ENCODE measurements at places on chromosomes 5 and 9.

GRCh38 chr5:15069407-15069905 is 197.9 kb upstream of the ANKH start:
- DNase-seq = no peak

DNA sequence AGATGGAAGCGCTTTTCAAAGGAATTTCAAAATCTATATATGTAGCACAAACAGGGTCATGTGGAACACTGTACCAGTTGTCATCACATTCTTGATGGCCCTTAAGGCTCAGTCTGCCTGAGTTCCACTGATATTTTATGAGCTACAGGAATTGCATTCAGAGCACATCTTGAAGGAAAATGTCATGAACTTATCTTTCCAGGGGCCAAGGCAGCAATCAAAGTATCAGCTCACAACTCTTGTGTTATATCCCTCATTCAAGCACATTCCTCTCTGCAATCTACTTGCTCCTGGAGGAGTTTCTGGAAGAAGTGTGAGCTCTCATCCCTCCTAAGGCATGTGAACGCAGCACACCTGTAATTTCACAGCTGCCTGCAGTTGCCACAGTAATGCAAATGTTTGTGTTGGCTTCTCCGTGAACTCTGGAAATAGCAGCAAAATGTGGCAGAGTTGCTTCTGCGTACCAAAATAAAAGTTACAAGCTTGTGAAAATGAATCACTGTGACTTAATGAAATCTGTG is 89.7 kb upstream of the EQTN start:
- DNase-seq = no peak

GRCh38 chr9:76707510-76707909 is 56.7 kb upstream of the PCA3 start:
- DNase-seq = no peak

- no peak for DNase-seq
Observed at GRCh38 chr5:109951348-109951747, 261.6 kb downstream of the MAN2A1 start.

GRCh38 chr9:79057576-79057975 is 514.2 kb upstream of the TLE4 start:
- DNase-seq = no peak

DNA sequence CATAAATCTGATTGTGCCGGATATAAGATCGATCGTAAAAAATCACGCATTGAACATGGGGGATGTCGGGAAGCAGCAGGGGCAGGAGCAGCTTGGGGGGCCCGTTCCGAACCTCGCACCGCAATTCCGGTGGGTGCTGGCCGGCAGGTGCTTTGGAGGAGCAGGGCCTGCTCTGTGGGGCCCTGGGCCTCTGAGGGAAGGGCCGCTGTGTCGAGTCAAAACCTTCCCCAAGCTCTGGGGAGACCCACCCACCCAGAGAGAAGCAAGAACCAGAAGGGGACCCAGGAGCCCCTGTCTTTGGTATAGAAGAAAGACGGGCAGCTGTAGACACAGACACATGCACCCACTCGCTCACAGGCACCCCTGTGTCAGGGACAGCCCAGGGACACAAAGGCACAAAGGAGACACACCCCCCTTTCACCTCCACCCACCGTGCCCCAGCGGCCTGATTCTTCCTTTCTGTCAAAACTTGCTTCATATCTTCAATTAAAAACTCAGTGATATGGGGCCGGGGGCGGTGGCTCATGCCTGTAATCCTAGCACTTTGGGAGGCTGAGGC is 49.4 kb upstream of the ZBTB43 start:
- DNase-seq = no peak

GRCh38 chr9:289121-289520 is 74.5 kb downstream of the DOCK8 start:
- DNase-seq = no peak

- no peak for DNase-seq
Observed at GRCh38 chr9:14866200-14866749, 44.0 kb downstream of the FREM1 start.

DNA sequence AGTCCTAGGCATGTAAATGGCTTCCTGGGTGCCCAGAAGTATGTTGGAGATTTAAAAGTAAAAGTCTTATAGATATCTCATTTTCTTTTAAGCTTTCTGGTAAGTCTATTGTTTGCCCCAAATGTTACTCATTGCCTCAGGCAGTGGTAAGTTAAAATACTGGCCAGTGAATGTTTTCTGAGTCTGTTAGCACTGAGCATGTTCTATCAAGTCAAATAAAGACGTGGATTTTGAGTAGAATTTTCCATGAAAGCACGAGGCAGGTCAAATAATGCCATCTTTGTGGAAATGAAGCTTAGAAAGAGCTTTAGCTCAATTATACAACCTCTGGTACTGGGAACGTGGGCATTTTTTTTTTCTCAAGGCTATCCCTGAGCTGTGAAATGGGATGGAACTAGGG is 651.3 kb upstream of the ACO1 start:
- DNase-seq = no peak

- no peak for DNase-seq
Observed at GRCh38 chr9:100714372-100715099, 136.7 kb downstream of the CAVIN4 start.

DNA sequence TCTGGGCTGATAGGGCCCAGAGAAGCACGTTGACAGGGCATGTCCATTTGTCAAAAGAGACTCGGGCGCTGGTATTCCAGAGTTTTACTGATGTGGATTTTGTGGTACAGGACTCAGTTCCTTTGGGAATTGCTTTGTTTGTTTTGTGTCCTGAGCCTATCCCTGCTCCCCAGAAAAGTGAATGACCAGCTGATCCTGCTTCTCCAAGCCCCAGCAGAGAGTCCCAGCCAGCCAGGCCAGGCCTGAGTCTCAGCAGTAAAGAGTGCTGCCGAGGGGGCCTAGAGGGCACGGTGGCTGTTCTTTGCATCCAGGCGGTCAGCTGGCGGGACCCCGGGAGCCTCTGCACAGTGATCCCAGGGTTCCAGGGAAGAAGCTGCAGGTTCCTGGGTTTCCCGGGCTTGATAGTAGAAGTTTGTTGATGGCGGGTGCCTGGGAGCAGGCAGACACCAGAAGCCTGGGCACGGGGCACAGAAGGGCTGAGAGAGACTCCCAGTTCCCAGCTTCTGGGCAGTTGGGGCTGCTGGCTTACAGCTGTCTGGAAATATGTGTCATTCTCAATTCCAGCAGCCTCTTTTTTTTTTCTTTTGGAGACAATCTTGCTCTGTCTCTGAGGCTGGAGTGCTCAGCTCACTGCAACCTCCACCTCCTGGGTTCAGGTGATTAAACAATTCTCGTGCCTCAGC is 8.7 kb downstream of the PRDM12 start:
- DNase-seq = no peak

- DNase-seq = no peak
Observed at GRCh38 chr5:119345861-119346260, 10.0 kb upstream of the TNFAIP8 start.

- DNase-seq = no peak
Observed at GRCh38 chr9:35311891-35312639, 150.3 kb downstream of the UNC13B start.

- no peak for DNase-seq
Observed at GRCh38 chr5:123811831-123812230, 299.9 kb downstream of the CSNK1G3 start.

DNA sequence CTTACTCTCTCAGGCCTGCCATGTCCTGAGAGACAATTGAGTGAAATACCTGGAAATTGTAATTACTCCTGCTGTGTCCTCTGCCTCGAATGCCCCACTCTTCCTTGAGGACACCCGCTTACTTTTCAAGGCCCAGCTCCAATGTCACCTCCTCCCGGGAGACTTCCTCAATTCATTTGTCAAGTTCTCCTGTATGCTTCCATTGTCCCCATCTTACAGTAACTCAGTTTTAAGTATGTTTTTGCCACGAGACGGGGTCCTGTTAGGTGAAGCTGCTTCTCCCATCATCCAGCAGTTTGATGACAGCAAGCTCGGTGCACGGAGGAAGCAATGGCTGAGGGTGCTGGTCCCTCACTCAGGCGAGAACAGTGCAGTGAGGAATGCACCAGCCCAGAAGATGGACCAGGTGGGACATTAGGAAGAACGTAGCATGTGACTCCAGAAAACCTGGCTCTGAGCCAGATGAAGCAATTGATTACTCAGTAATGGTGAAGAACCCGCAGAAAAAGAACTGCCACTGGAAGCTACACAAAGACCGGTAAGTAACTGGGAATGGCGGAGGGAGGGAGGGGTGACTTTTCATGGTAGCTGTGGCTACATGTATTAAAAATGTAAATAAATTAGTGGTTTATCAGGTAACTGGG is 274.8 kb downstream of the DENND1A start:
- no peak for DNase-seq

- DNase-seq = no peak
Observed at GRCh38 chr9:11893331-11893730, 799.9 kb upstream of the TYRP1 start.

GRCh38 chr5:17482790-17483189 is 15.2 kb upstream of the TAF11L2 start:
- DNase-seq = no peak

GRCh38 chr9:83247732-83248131 is 184.8 kb upstream of the RASEF start:
- no peak for DNase-seq

DNA sequence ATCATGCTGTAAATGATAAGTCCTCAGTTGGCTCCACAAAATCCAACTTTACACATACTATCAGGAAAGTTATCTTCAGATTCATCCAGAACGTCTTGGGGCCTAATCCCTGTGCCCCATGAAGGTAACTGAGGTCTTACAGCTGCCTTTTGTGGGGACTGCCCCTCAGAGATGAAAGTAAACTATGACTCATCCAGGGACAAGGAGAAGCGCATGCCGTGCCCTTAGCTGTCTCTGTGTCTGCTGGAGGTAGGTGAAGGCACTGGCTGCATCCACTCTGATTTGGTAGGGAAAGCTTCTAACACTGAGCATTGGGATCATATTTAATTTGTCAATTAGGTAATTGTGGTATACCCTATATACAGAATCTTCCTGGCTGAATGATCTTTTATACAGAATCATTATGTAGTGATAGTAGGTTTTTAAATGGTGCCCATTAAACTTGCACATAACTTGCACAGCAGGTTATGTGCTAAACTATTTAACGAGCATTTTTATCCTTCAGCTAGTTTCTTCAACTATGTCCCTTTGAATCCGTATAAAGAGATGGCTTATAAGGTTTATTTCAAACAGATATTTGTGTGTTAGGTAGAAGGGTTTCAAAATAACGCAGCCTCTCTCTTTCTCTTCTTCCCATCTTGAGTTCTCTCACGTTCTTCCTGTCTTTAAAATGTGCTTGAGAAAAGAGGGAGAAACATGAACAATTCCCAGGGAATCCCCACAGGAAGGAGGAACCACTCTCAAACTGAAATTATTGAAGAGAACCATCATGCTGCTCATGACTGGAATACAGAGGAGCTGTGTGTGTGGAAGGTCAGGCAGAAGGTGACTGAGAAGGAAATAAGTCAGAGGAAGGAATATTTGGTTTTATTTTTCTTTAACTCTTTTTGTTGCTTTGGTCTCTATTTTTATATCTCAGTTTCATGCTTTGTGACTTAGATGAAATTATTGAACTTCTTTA is 250.9 kb downstream of the CD180 start:
- DNase-seq = no peak

GRCh38 chr5:133514456-133514855 is 97.9 kb downstream of the FSTL4 start:
- no peak for DNase-seq

GRCh38 chr9:34346873-34347799 is 17.8 kb downstream of the NUDT2 start:
- no peak for DNase-seq

- no peak for DNase-seq
Observed at GRCh38 chr9:119951591-119951990, 582.4 kb upstream of the BRINP1 start.

- DNase-seq = no peak
Observed at GRCh38 chr5:170747357-170747756, 36.2 kb upstream of the GABRP start.

- DNase-seq = no peak
Observed at GRCh38 chr5:161001604-161002003, 149.6 kb upstream of the ATP10B start.

DNA sequence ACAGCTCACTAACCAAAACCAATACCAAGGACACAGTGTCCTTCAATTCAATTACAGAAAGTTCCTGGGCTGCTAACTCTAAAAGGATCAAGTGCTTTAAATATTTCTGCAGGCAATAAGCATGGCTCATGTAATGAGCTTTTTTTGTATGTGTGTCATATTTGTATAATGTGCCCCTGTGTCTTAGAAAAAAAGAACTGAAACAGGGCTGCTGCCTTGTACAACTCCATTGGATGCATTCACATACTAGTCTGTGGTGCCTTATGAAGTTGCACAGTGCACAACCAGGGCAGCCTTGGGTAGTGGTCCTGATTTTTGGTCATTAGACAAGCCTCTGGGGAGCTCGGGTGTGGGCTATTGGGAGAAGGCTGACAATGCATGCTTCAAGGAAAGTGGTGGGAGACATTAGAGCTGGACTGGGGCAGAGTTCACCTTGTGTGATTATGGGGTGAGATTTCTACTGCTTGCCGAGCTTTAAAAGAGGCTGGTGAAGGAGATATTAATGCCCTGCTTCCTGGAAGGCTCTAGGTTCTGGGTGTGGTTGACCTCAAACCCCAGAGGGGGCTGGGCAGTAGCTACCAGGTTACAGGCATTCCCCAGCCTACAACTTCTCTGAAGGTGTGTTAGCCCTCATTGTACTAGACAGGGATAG is 3.6 kb upstream of the CPEB4 start:
- no peak for DNase-seq

DNA sequence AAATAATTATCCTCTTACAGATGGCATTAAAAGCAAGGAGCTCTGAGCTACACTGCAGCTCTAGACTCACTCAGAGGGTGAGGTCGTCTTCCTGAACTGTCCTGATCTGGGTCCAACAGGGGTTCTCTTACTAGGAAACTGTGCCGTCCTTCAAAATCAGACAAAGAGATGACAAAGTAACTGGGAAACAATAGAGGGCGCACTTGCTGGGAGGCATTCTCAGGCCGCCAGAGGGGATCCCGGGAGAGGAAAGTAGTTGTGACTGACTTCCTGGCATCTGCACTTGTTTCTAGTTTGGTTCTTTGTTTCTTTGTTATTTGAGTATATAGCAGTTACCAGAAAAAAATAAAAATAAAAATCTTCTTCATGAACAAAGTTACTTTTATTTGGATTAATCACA is 142.9 kb upstream of the MSX2 start:
- no peak for DNase-seq

- no peak for DNase-seq
Observed at GRCh38 chr5:146756546-146756945, 122.0 kb downstream of the PPP2R2B start.

GRCh38 chr9:37035648-37036370 is 1.7 kb upstream of the PAX5 start:
- no peak for DNase-seq

DNA sequence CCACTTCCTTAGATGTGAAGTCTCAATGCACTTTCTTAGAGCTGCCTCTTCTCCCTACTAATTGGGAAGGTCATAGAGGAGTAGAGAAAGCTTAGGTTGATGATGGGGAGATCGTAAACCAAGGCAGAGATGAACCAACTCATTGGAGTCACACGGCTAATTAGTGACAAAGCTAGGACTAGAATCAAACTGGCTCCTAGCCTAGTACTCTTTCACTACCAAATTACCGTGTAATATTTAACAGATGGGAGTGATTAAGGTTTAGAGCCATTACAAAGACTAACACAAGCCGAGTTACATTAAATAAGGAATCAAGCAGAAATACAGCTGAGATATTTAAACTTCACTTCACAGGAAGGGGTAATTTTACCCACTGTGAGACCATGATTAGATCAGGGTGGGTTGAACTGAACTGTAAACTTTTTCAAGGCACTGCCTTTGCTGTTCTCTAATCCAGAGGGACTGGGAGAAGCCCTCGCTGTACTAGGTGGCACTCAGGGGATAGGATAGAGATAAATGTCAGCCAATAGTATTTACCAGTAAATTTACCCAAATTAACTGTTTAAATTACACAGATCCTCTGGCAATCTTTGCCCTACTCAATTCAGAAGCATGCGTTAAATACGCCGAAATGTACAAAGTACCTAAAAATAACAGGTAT is 166.4 kb upstream of the PIK3R1 start:
- DNase-seq = no peak
